ENCODE measurements at places on chromosomes 12 and 14. TPM values are rescaled to one million over a fixed set of nuclear protein-coding genes. Genes with fewer than 3 reads are reported as not detected.
A peak's percentile ranks its signal among the peaks of the same experiment; 100 is the strongest.

- DNase-seq: no peak
Measured at GRCh38 chr14:46233786-46234185, 417.8 kb downstream of the RPL10L start.

DNA sequence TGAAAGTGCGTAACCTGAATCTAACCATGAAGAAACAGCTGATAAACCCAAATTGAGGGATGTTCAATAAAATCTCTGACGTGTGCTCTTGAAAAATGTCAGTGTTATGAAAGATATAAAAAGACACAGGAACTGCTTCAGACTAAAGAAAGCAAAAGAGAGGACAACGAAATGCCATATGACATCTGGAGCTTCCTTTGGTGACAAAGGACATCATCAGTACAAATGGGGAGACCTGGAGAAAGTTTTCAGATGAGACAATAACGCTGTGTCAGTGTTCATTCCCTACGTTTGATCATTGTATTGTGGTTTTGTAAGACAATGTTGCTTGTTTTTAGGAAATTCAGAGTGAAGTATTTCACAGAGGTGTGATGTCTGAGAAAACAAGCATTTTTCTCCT is 125.9 kb upstream of the MAP1LC3B2 start:
- DNase-seq: no peak

- peak; percentile 54 for DNase-seq
Measured at GRCh38 chr14:60485598-60486251, at the start of gene C14orf39. Gene C14orf39 (minus strand): TSS chr14:60486063. CDS start chr14:60485078, 985 bp downstream.

DNA sequence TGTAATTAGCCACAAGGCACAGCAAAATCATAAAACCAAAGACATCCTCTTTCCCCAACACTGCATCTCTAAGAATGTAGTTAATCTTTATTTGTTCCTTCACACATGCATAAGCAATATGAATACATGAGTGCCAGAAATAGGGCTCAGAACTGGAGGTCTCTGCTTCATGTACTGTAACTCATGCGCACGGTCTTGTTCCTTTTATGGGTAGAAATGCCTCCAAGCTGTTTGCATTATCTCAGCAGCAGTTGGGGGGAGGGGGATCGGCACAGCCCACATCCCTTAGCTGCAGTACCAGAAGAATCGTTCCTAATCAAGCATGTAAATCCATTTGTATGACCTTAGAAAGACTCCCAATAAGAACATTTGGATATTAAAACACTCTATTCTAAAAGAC is 20.0 kb downstream of the RHOJ start:
- no peak for DNase-seq

DNA sequence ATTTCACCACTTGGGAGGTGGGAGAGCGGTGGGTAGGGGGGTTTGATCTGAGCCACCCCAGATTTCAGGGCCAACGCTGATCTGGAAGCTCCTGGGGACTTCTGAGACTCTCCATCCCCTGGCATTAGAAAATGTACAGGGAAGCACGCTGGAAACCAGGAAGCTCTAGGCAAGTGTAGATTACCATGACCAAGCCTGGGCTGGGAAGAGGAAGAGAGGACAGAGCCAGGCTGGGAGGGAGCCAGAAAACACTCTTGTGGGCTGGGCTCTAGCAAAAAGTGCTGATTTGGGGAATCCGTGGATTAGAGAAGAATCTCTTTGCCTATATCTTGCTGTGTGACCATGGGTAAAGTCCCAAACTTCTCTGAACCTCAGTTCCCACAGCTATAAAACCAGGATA is 236.7 kb downstream of the BCL11B start:
- DNase-seq: no peak

DNA sequence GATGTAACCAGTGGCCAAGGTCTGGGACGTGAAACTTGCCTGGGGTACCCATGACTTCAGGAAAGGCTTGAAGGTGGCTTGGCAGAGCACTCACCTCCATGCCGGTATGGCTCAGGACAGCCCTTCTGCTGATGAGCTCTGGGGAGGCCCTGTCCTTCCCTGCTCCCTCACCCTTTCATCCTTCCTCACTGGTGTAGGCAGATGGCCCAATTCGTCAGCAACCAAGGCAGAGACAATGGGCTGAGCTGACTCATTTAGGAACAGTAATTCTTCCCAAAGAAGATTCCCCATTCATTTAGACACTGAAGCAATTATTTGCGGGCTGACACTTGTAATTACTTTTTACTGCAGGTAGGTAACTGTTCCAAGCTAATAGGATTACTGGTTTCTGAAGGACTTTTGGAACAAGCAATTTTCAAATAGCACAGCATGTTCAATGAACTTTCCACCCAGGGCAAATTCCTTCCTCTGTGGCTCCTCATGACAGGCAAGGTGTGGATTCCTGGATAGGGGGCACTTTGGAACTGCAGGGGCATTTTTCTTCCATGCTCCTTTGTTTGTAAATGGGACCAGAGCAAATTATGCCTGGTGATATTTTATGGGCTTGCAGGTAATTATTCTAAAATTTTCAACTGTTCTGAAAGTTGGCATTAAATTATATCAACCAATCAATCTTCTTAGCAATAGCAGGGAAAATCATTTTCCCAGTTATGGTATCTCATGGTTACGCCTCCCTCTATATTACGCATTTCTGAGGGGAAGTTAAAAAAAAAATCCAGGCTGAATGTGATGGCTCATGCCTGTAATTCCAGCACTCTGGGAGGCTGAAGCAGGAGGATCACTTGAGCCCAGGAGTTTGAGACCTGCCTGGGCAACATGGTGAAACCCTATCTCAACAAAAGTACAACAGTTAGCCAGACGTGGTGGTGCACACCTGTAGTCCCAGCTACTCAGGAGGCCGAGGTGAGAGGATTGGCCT is 24.1 kb upstream of the NRDE2 start:
- DNase-seq: no peak

- no peak for DNase-seq
Measured at GRCh38 chr12:130141901-130142683, 20.2 kb upstream of the FZD10 start.

The EPYC gene
- total RNA-seq: not detected

- DNase-seq: no peak
Measured at GRCh38 chr12:55666508-55666907, 29.8 kb downstream of the OR10P1 start.

The CCDC196 gene
- not detected for total RNA-seq

- DNase-seq: peak; percentile 60
Measured at GRCh38 chr12:14256121-14256520, 109.4 kb upstream of the ATF7IP start.

GRCh38 chr14:99245564-99246511 is 26.2 kb downstream of the BCL11B start:
- no peak for DNase-seq

- no peak for DNase-seq
Measured at GRCh38 chr12:52354200-52354599, 13.1 kb downstream of the KRT85 start.

GRCh38 chr12:25958428-25959070 is at the start of gene RASSF8:
Gene RASSF8 (plus strand): TSS chr12:25958682. CDS start chr12:26055344, 96,662 bp downstream.
- peak; percentile 83 for DNase-seq

- DNase-seq: no peak
Measured at GRCh38 chr12:121918679-121919038, 267 bp downstream of the CFAP251 start.

The C12orf60 gene
- 1.5 TPM for total RNA-seq

DNA sequence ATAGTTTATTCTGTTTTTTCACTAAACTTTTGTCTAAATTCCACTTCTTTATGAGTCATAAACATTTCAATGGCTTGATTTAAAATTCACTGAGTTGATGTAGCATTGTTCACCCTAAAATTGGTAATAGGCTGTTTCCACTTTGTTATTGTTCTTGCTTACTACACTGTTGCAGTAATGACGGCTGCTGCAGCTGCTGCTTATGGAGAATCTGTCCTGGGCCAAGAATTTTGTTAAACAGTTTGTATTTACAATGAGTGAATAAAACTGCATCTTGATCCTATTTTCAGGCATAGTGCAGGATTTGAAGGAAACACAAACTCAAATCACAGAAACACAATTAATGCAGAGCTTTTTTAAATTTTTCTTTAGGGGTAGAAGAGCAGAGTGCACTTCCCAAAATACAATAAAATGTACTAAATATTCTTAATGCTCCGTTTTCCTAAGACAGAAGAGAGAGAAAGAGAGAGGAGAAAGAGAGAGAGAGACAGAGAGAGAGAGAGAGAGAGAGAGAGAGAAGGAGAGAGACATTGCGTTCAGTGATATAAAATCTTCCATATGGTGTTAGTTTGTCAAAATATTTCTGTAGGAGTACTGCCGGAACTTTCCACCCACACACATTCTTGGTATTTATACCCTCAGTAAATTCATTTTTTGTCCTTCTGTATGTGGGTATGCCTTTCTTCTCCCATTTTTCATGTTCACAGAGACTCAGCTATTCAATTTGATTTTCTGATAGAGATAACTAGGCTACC is 266.4 kb downstream of the LRFN5 start:
- DNase-seq: no peak

The SPX gene
- 4.9 TPM for total RNA-seq

GRCh38 chr12:65590318-65590717 is 234.0 kb upstream of the HMGA2 start:
- DNase-seq: peak; percentile 82

GRCh38 chr12:113837084-113837483 is 129.0 kb downstream of the RBM19 start:
- DNase-seq: no peak

DNA sequence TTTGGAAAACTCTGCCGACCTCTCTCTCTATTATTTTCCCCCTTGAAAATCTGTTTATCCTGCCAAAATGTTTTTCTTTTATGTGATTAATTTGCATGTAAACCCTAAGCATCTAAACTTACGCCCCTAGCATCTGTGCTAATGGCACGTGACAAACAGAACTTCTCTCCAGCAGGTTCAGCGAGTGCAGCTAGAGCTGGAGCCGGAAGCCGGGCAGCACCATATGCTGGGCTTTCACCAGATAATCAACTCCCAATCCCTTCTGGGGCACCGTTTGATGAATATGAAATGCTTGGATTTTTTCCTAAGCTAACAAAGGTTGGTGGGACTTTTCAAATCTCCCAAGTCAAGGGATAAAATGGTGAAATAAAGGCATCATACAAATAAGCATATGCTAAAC is 667.5 kb upstream of the TMEM132C start:
- no peak for DNase-seq

DNA sequence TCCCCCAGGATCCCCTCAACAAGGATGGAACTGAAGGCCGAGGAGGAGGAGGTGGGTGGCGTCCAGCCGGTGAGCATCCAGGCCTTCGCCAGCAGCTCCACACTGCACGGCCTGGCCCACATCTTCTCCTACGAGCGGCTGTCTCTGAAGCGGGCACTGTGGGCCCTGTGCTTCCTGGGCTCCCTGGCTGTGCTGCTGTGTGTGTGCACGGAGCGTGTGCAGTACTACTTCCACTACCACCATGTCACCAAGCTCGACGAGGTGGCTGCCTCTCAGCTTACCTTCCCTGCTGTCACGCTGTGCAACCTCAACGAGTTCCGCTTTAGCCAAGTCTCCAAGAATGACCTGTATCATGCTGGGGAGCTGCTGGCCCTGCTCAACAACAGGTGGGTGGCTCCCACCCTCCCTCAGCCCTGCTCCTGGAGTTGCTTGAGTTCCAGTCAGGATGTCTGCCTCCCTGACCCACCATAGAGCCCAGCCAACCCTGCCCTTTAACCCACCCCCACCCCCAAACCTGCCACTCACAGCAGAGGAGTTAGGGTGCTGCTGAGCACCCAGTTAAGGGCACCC is 1.4 kb downstream of the ASIC1 start:
- no peak for DNase-seq

DNA sequence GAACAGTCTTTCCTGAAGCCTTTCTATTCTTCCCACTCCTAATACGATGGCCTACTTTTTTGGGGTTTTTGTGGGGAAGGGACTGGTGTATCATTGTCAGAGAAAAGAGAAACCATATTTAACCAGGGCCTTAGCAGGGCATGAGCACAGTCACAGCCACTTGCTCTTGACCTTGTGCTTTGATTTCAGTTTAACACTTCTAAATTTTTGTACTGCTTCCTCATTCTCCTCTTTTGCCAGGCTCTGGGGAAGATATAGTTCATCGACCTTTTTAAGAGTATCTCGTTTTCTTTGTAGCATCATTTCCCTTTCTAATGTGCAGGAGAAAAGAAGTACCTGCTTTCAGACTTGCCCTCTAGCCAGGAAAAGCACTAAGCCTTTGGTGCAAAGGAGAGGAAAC is 2.2 kb downstream of the ZBTB1 start:
- DNase-seq: no peak

The CMA1 gene
- total RNA-seq: not detected

DNA sequence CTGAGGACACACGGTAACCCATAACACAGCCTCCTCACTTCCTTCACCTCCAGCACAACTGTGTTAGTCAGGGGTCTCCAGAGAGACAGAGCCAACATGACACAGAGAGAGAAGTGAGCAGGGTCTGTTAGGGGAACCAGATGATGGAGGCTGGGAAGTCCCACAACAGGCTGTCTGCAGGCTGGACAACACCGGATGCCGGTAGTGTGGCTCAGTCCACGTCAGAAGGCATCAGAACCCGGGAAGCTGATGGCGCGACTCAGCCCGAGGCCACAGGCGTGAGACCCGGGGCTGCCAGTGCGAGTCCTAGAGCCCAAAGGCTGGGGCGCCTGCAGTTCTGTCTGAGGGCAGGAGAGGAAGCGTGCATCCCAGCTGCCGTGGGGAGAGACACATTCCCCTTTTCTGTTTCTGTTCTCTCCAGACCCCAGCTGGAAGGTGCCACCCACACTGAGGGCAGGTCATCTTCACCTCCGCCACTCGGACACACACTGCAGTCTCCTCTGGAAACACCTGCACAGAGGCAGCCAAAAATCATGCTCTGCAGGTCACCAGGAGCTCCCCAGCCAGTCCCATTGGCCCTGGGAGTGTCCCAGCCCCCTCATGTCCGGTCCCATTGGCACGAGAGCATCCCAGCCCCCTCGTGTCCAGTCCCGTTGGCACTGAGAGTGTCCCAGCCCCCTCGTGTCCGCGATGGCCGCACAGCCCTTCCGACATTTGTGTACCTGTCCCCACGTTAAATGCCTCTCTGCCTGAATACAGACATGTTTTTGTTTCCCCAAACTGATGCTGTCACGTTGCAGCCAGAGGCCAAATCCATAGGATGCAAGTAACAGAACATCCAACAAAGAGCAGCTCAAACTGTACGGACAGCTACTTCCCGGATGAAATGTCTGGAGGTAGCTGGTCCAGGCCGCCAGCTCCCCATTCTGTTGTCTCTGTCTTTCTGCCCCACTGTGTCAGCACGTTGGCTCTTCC is 7.9 kb upstream of the FBRSL1 start:
- DNase-seq: no peak

The MBIP gene
- 8.0 TPM for total RNA-seq

- DNase-seq: no peak
Measured at GRCh38 chr14:91378930-91379578, 38.6 kb downstream of the CCDC88C start.

DNA sequence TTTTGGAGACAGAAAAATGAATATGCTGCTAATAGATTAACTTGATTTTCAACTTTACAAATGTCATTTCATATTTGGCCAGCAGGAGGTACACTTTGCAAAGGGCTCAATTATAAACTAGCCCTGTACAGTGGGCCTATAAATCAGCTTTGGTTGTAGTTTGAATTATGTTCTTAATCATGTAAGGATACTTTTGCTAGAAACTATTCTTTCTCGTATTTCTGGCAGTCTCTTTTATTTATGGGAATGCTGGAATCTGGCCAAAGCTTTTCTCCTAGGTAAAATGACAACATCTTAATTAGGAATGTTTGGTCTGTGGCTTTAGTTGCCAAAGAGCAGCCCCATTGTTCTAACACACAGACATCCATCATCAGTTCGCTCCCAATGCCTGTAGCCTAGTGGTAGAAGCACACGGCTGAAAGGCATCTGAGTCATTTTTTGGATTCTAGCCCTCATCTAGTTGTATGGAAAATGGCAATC is 1322.3 kb upstream of the SEL1L start:
- peak; percentile 2 for DNase-seq

All from myocyte (in vitro differentiated cells).